ENCODE measurements at places on chromosomes 3 and 15.

DNA sequence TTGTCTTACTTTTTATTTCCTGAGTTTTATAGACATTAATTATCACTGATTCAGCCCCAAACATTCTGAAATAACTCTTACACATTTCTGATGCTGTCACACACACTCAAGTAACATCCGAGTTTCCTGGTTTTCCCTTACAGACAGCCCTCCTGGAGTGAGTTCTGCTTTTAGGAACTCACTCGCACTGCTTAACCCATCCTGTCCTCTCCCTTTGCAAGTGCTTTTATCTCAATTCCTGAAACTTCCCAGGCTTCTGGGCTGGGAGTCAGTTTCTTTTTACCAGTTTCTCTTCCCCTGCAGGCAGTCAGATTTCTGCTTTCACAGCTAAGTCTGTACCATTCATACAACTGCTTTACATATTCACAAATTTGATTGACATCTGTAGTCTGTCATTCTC, 15.6 kb upstream of the SH3GL3 start:
- no peak for DNase-seq

DNA sequence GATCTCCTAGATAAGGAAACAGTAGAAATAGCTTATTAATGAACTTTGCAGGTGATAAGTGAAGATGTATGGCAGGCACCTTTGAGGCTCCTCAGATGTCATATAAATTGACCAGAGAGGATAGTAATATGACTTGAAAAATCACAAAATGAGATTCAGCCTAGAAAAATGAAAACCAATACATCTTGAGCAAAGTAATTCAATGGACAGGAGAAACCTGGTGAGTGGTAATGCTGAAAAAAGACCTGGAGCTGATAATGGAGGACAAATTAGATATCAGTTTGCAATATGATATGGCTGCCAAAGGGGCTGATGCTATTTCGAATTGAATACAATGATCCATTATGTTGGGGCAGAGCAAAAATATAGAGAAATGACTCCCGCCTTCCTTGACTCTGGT, 103.9 kb downstream of the LSAMP start:
- DNase-seq = no peak

DNA sequence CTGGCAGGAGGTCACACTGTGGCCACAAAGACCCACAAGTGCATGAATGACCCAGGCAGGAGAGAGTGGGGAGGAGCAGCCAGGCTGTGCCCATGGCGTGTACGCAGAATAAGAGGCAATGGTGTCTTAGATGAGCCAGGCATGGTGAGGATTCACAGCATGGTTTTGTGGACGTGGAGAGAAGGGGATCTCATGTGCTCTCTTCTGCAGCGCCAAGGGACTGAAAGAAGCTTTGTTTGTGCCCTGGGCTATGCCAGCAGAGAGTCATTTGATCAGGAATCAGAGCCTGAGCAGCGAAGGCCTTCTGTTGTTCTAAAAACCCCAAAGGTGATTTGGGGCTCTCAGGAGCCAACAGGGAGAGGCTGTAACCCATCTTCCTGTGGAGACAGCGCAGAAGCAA, 18.7 kb upstream of the RPP14 start:
- DNase-seq = no peak

GRCh38 chr3:123032057-123032456, 4.5 kb upstream of the SEMA5B start:
- DNase-seq = no peak

DNA sequence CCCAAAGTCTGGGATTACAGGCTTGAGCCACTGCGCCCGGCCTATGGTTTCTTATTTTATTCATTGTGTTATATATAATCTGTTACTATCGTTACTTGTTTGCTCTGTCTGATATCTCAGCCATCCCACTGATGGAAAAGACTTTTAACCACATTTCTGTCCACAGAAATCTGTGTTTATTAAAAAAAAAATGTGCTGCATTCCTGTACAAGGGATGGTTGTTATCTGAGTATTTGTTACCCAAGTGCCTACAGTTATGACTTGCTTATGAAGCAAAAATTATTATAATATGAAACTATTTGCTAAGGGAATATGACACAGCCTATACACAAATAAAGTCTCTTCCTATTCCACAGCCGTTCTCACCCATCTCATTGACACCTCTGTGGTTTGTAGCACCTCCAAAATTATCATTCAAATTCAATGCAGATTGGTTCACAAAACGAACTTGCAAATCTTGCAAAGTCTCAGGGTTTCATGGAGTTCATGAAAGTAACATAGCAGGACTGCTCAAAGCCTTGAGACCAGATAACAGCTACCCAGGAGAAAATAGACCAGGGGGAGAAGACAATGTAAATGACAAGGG, 47.4 kb upstream of the UBE2E1 start:
- DNase-seq = no peak

DNA sequence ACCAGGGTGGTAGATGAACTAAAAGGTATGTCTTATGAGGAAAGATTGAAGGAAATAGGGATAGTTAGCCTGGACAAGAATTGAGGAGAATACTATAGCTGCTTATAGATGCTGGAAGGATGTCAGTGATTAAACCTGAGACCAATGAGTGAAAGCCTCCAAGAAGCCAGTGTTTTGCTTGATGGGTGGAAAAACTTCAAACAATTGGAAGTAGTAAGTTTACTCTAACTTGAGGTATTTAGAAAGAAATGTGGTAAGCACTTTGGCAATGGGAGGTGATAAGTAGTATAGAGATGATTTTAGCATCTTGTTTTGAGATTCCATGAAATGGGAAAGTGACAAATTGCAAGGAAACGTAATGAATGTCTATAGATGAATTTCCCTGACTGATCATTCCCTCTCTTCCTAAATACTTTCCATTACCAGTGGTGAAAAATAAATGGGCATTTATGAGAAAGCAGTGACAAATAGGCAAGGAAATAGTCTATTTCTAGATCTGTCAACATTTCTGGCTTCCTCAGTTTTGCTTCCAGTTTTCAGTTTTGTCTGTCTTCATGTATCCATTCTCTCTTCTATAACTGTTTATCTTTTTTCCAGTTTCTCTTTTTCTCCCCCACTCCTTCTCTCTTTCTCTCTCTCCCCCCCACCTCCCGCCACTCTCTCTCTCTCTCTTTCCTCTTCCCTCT, 19.2 kb downstream of the SLC15A2 start:
- DNase-seq = no peak

- peak; percentile 48 for DNase-seq
These were observed 230.7 kb downstream of the BBX start for GRCh38 chr3:107753494-107753893.

- no peak for DNase-seq
These were observed 59.0 kb upstream of the CTSH start for GRCh38 chr15:79003896-79004295.

GRCh38 chr3:173912126-173912525, 514.6 kb downstream of the NLGN1 start:
- no peak for DNase-seq

DNA sequence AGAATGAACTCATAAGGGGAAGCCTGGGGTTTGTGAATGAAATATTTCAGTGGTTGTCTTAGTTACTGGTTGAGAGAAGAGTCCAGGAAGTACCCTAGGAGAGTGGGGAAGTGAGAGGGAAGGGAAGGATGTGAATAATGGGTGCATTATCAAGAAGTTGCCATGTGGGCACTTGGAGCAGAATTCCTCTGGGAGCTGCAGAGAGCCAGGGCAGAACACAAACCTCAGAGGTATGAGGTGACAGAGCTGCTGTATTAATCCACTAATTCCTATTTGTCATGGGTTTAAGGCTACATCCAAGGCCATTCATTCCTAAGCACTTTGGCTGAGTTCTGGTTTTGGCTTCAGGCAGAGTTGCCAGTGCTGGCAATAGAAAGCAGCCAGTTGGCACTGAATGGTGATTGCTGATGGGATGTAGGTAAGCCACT, 29.0 kb downstream of the NDUFB4 start:
- no peak for DNase-seq

- DNase-seq = no peak
These were observed 99.6 kb upstream of the RBMS3 start for GRCh38 chr3:29181149-29181780.

- peak; percentile 60 for DNase-seq
These were observed 59.9 kb downstream of the ARHGEF26 start for GRCh38 chr3:154180836-154181691.

- no peak for DNase-seq
These were observed 103.0 kb downstream of the SUCNR1 start for GRCh38 chr3:151976211-151977050.

DNA sequence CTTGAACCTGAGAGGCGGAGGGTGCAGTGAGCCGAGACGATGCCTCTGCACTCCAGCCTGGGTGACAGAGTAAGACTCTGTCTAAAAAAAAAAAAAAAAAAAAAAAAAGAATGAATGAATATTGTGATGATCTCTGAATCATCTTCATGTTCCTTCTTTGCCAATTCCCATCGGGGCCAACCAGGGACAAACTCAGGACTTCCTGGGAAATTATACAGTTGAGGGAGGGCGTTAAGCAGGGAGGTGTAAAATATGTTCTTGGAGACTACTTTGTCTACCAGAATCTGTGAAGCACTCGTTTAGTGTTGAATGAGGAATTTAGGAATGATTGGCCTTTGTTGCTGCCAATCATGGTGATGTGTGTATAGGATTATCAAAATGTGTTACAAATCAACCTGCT, 210.6 kb downstream of the PTPRG start:
- no peak for DNase-seq

GRCh38 chr3:152056481-152056880, 183.0 kb downstream of the SUCNR1 start:
- DNase-seq = no peak

- no peak for DNase-seq
These were observed 457 bp upstream of the DNAJA4 start for GRCh38 chr15:78263907-78264303.

GRCh38 chr3:120816728-120817127, 74.2 kb downstream of the GTF2E1 start:
- no peak for DNase-seq

DNA sequence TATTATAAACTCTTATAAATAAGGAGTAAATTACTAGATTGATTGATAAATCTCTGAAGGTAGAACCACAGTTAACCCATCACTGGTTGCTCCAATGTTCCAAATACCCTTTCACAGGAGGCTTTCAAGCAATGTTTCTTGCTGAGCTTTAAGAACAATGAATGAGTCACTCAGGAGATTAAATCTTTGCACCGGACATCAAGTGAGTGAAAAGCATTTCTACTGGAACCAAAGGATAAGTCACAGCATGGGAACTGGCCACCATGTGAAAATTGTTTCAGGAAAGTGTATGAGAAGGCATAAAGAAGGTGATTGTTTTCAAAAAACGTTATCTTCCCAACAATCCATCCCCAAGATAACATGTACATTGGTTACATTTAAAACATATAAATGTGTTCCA, 90.6 kb downstream of the CNTN3 start:
- no peak for DNase-seq

Measured in lung (tissue), 17 donors.